ENCODE measurements at places on chromosomes 1 and 21.

DNA sequence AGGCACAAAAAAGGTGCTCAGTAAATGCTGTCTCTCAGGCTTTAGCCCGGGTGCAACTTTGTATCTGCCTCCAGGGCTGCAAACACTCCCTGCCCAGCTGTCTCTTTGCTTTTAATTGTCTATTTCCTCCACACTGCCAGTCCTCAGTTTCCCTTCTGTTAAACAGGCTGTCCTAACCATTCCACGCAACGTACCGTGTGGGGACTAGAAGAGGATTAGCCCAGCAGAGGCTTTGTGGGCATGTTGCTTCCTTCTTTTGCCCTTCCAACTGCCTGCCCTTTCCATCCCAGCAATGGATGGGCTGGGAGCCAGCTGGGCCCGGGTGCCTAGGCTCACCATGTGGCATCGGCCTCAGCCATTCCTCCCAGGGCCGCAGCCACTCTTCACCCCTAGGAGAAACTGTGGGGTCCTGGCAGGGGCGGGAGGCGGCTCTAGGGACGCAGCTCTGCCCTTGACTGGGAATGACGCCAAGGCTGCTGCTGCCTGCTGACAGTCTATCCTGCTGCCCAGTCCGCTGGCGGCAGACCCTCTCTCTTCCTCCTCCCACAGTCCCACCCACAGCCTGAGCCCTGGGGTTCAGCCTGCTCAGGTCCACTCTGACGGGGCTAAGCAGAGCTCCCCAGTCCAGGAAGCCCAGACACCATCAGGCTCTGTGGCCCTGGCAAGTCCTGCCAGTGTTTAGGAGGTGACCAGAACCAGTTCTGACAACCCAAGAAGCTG lies 40.6 kb upstream of the LRP8 start:
- DNase-seq, result no peak

DNA sequence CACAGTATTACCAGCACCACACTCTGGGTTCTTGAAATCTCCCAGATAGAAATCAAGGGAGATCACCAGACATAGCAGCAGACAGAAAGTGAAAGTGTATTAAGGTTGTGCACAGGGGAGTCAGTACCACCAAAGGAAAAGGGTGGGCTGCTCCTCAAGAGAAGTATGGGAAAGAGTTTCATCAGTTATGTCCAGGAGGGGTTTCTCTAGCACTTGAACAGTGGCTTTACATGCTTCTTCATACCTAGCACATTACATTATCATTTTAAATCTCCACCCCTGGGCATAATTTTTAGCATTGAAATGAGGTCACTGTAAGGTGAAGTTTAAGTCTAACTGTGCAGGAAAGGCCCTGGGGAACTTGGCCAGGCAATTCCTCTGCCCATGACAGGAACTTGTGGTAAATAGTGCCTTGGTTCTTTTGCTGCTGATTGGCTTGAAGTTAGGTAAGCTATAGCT lies 601.0 kb downstream of the NUF2 start:
- DNase-seq, result no peak

GRCh38 chr1:33244809-33245186 lies 11.5 kb upstream of the ZNF362 start:
- DNase-seq, result no peak

DNA sequence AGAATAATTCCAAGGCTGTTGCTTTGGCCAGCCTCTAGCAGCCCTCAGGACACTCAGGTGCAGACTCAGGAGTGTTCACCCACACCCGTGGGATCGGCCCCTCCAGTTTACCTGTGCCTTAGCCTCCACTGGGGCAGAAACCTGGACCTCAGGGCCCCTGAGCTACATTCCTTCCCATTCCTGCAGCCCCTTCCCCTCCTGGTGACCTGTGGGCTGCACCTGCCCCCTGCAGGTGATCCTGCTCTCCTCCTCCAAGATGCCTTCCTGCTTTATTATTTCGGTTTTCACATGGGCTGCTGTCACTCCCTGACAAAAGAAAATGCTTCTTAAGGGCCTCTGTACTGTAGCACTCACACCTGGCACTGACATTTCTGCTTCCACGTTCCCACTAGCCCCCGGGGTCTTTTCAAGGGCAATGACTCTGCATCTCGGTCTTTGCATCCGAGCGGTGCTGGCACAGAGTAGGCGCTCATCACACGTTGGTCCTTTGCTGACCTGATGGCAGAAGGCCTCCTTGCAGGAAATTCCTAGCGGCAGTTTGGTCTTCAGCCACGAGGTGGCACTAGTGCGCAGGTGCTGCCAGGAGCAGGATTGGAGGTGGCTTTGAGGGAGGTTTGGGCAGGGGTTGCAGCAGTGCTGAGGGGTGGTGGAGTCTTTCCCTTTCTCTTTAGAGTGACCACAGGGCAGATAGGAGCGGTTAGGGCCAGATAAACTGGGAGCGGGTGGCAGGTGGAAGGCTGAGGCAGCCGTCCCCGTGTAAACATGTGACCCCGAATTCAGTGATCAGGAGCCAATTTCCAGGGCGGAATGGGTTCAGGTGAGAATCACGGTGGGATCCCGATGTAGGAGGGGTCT lies 25.3 kb upstream of the ETV3 start:
- peak; percentile 61 for DNase-seq

GRCh38 chr1:186984959-186985358 lies 156.2 kb downstream of the PLA2G4A start:
- no peak for DNase-seq

DNA sequence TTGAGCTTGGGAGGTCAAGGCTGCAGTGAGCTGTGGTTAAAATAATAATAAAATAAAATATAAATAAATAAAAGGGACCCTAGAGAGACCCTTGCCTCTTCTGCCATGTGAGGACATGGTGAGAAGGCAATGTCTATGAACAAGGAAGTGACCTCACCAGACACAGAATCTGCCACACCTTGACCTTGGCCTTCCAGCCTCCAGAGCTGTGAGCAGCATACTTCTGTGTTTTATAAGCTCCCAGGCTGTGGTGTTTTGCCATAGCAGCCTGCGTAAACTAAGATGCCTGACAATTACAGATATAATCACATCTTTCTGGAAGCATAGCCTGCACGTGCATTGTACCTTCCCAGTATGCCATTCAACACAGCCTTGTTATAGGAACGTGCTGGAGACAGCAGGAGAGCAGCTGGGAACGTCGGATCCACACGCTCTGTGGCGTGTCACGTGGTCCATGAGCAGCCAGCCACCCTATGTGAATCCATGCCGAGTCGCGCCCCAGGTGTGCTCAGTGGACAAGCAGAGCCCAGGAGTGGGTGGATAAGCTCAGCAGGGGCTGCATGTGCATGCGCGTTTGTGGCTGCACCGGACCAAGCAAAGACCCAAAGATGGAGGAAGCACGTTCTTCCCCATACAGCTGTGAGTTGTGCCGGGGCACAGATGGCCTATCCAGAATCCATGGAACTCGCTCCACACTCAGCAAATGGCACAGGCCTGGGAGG lies 17.8 kb downstream of the WNT9A start:
- no peak for DNase-seq

DNA sequence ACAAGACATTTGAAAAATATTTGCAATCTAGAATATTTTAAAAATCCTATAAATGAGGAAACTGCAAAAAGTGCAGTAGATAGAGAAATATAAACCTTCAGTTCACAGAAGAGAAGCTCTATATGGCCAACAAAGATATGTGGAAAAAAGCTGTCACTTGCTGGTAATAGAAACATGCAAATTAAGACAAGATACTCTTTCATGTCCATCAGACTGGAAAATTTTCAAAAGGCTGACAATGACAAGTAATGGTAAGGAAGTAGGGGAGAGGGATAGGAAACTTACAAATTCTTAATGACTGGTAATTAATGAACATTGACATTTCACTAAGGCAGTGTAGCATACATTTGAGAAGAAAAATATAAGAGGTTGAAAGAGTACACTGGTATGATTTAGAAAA lies 147.9 kb downstream of the MRPL39 start:
- no peak for DNase-seq

GRCh38 chr1:212794561-212795014 lies 2.9 kb downstream of the TATDN3 start:
- DNase-seq, result no peak

- DNase-seq, result no peak
Observed at GRCh38 chr1:3650248-3651025, 534 bp upstream of the WRAP73 start.

GRCh38 chr21:40162075-40162474 lies 294.8 kb downstream of the PCP4 start:
- DNase-seq, result no peak
